ENCODE measurements at places on chromosomes 12 and 14.

- DNase-seq, result no peak
These were observed 1.4 kb upstream of the PTPRQ start for GRCh38 chr12:80442426-80443222.

- DNase-seq, result no peak
These were observed 17.3 kb downstream of the BAZ1A start for GRCh38 chr14:34857689-34858449.

DNA sequence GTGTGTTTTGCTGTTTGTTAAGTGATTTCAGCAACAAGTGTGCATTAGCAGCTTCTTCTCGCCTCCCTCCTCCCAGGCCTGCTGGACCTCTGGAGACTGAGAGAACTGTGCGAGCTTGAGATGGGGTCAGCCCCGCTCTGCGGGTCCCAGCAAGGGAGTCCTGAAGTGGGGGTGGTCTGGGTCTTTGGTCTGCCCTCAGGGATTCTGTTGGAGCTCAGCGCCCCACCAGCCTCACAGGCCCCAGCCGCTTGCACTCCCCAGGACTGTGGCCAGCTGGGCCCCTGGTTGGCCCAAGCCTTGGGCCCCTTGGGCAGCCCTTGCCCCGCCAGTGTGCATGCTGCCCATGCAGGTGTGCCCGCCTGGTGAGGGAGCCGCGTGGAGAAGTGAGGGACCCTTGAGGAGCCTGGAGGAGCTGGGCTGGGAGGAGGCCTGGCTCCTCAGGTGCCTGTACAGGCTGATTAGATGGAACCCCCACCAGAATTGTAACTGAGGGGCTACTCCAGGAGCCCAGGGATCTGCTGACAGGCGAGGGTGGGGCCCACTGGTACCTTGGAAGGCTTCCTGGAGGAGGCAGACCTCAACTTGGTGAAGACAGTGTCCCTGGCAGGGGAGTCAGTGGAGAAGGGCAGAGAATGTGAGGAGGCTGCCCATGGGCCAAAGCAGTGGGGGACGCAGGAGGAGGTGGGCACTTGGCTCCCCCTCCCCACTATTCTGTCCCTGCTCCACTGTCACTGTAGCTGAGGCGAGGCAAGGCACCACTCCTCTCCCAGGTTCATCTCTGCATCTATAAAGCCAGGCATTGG is 56.7 kb downstream of the BEGAIN start:
- DNase-seq, result no peak

DNA sequence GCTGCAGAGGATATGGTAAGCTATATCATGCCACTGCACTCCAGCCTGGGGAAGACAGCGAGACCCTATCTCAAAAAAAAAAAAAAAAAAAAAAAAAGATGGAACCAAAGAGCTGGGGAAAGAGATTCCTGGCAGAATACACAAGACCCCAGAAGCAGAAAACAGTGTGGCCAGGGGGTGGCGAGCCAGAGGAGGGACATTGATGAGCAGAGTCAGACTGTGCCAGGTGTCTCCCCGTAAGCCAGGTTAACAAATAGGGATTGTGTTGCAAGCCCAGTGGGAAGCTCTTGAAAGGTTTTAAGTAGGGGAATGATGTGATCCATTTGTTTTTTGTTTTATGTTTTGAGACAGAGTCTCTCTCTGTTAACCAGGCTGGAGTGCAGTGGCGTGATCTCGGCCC is 56.1 kb downstream of the FIGNL2 start:
- DNase-seq, result no peak

GRCh38 chr12:116166306-116166705 is 111.2 kb downstream of the MED13L start:
- no peak for DNase-seq

DNA sequence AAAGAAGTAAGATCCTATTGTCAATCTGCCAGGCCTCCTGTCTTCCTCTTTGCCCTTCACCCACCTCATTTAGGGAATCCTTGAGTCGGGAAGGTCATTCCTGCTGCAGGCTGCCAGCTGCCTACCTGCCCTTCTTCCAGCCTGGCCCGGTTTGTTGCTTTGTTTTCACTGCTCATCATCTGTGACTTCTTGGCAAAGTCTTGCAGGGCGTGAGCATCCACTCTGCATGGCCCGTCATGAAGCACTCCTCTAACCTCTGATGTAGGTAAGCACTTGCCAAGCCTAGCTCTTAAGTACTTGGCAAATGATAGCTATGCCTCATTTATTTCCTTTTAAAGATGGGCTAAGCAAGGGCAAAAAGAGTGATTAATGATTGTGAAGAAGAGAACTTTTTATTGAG is 192.8 kb downstream of the NRXN3 start:
- no peak for DNase-seq

GRCh38 chr14:31426663-31427062 is 6.3 kb upstream of the HEATR5A start:
- DNase-seq, result no peak

- DNase-seq, result no peak
These were observed 37.4 kb downstream of the PLEKHA5 start for GRCh38 chr12:19166956-19167355.

DNA sequence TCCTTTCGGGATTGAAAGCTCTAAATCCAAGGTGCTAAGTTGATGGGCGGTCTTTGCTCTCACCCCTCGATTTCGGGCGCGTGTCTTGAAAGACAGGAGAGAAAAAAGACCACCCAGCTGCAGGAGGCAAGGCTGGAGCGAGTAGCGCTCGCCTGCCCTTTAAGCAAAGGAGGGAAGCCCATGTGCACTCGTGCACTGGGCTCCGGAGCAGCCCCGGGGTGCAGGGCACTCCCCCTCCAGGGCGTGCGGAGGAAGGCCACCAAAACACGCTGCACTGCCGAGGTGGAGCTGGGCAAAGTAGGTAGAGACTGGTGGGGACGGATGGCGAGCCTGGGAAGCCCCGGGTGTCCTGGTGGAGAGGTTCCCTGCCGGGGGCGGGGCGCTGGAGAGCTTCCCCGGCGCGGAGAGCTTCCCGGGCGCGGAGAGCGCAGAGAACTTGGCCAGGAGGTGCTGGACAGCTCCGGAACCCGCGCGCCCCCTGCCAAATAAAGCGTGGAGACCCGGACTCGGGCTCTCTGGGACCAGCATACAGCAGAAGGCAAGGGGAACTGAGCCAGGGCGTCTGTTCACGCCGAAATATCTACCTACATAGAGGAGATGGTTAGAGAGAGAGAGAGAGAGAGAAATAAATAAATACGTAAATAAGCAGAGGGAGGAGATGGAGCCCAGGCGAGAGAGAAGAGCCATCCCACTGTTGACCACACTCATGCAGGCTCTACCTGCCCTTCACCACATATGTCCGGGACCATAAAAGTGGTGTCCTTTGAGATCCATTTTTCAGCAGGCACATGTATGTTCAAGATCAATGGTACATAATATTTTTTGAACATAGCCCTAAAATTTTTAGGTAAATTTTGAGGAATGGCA is 662 bp upstream of the NELL2 start:
- peak; percentile 17 for DNase-seq

GRCh38 chr12:98221243-98221808 is 294.1 kb upstream of the TMPO start:
- no peak for DNase-seq

GRCh38 chr12:94147991-94148738 is at the start of gene PLXNC1:
TSS of gene PLXNC1 (plus strand) at chr12:94148577. CDS start at chr12:94148972, 395 bp downstream.
- no peak for DNase-seq

DNA sequence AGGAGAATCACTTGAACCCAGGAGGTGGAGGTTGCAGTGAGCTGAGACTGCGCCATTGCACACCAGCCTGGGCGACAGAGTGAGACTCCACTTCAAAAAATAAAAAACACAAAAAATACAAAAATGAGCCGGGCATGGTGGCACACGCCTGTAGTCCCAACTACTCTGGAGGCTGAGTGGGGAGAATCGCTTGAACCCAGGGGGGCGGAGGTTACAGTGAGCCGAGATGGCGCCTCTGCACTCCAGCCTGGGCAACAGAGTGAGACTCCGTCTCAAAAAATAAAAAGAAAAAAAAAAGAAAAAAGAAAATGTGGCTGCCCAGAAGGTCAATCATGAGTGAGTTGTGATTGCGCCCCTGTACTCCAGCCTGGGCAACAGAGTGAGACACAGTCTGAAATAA is 9.2 kb downstream of the DNAJC22 start:
- DNase-seq, result no peak

GRCh38 chr14:52061390-52061789 is 7.5 kb downstream of the NID2 start:
- no peak for DNase-seq

DNA sequence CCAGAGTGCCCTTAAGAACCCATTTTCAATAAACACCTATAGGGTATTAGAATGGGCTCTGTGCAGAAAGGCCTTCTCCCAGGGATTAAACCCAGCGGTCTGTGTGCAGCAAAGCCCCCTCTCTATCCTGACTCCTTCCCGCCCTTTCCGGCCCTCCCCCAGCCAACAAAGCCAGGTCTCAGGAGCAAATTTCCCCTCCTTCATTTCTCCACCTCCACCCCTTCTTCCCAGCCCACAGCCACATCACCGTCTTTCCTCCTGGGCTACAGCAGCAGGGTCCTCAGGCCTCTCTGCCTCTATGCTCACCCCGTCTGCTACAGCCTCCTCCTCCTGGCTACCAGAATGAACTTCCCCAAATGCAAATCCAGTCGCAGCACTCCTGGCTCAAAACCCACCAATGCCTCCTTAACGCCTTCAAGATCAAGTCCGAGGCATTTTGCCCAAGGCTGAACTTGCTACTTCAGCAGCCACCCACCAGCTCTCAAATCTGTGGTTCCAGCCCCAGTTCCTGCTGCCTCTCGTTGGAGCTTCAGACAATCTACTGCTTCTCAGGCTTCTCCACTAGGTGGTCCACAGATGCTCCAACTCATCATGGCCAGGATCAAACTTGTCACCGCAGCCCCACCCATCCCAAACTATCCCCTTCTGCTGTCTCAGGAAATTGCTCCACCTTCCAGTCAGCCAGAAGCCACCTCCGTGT is 134.8 kb downstream of the BCL11B start:
- no peak for DNase-seq

DNA sequence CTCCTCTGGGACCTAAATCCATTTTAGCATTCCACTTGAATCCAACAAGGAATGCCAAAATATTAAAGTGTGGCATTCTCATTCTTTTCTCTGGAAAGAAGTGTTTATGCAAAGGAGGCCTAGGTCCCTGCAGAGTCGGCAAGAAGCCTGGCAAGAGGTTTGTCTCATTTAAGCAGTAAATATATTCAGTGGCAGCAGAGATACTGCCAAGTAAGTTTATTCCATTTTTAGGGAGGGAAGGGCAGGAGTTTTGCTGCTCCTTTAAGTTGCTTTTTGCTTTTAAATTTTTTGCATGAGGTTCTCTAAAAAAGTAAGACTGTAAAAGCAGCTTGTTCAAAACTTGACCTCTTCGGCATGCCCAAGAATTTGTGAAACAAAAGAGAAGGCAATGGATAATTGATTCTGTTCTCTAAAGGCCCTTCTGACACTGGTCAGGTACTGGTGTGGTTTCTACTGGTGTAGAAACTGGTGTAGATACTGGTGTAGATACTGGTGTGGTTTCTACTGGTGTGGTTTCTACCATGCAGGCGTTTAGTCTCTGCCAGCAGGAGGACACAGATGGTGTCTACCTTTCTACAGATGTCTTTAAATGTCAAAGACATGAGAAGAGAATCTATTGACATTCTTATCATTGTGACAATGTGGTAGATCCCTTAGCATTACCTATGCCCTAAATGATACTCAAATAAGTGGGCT is 107.3 kb downstream of the SAMD4A start:
- DNase-seq, result no peak

DNA sequence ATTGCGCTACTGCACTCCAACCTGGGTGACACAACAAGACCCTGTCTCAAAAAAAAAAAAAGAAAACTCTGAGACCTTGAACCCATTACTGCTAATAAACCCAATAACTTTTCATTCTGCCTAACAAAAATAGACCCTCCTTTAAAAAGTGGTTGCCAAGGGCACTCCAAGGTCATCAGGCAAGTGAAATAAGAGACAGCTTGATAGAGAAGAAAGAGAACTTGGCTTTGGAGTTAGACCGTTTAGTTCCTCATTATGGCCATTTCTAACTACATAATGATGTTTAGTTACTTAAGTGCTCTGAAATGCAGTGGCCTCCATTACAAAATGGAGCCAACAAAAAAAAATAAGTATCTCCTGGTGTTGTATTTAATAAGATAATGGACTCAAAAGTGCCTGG is 55.9 kb downstream of the PHLDA1 start:
- DNase-seq, result no peak

GRCh38 chr12:42477941-42478340 is 111.6 kb downstream of the PRICKLE1 start:
- no peak for DNase-seq

DNA sequence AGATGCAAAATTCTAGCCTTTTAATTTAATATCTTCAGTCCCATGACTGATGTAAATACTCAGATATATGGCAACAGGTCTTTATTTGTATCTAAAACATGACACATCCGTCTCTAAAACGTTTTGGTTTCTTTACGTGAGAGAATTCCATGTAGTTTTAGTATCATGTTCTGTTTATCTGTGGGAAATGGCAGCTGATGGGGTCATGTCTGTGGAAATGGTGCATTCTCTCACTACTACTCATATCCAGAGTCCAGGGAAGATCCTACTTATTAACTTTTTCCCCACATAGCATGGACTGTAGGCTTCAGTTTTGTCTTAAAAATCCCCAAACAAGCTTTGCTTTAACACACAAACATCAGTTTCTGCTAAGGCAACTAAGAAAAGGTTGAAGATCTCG is 53.8 kb downstream of the SPTLC2 start:
- DNase-seq, result no peak

DNA sequence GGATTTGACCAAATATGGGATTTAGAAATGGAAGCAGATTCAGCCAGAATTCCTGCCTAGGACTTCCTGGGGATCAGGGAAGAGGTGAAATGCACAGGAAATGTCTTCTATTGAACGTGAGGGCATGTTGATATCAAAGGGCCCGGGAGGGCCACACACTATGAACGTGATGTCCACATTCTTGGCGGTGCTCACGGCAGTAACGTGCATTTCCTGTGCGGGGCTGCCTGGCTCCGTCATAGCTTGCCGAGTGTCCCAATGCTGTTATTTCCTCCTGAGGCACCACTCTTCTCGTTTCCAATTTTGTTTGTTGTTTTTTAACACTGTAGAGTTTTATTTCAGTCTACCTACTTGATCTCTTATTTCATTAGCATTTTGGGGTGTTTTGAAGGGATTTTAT is 67.3 kb downstream of the ZNF664 start:
- peak; percentile 39 for DNase-seq

DNA sequence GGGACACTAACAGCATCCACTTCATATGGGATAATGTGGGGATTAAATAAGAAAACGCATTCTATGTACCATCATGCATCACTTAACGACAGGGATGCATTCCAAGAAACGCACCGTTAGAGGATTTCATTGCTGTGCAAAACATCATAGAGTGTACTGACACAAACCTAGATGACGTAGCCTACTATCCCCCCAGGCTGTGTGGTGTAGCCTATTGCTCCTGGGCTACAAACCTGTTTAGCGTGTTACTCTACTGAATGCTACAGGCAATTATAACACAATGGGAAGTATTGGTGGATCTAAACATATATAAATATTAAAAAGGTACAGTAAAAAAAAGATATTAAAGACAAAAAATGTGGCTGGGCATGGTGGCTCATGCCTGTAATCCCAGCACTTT is 230.6 kb downstream of the KSR2 start:
- DNase-seq, result no peak

- DNase-seq, result peak; percentile 25
These were observed 202.1 kb downstream of the ADAMTS20 start for GRCh38 chr12:43349863-43350262.

GRCh38 chr14:73949752-73950734 is at the start of the genes COQ6 and FAM161B:
TSS of gene COQ6 (plus strand) at chr14:73950302. CDS start at chr14:73950333, 31 bp downstream.
TSS of gene FAM161B (minus strand) at chr14:73950094. CDS start at chr14:73950026, 68 bp downstream.
- DNase-seq, result peak; percentile 99

All from muscle of back (tissue), 13 donors.